HFFc6 (cell line): ENCODE measurements at places on chromosomes 5 and 9.

GRCh38 chr9:71703172-71703872 is 65.0 kb downstream of the CEMIP2 start:
- no peak for DNase-seq

GRCh38 chr5:127111112-127111511 is 37.8 kb upstream of the C5orf63 start:
- no peak for DNase-seq

GRCh38 chr9:77751341-77752091 is 103.4 kb upstream of the GNA14 start:
- peak; percentile 52 for DNase-seq

- DNase-seq = no peak
Measured at GRCh38 chr5:176833286-176833685, 22.9 kb downstream of the UNC5A start.

DNA sequence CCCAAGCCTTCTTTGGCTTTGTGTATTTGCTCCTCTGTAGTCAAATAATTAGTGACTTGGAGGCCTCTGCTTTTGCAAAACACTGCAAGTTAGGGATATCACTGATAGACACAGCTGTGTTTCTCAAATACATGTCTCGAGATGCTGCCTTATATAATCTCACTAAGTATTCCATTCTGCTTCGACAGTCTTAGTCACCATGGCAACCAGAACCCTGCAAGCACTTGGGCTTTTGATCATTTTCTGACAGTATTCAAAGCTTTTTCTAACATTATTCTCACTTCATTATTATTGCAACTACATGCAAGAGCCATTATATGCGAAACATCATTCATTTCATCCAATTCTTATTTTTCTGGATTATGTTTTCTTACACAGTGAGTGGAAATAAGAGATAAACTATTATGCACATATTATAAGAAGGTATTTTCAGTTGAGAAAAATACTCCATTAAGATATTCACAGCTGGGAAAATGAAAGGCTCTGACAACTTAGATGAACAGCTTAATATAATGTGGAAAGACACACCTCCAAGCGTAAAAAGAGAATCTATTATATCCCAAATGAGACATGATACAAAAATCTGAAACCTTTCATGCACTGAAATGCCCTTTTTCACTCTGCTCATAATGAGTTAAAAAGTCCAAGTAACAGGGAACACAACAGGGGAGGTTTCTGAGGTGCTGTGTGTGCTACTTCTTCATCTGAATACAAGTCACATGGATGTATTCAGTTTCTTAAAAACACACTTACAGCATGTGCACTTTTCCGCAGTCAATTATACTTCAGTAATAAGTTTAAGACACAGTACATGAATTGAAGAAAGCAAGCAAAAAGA is 93.9 kb downstream of the SCAI start:
- no peak for DNase-seq

- no peak for DNase-seq
Measured at GRCh38 chr9:137426018-137426681, 3.0 kb downstream of the NOXA1 start.
